ENCODE measurements at places on chromosomes 12 and 14.

- DNase-seq = no peak
Observed at GRCh38 chr12:131749618-131750315, 38.9 kb downstream of the SFSWAP start.

- no peak for DNase-seq
Observed at GRCh38 chr14:103393070-103393469, 7.9 kb downstream of the MARK3 start.

DNA sequence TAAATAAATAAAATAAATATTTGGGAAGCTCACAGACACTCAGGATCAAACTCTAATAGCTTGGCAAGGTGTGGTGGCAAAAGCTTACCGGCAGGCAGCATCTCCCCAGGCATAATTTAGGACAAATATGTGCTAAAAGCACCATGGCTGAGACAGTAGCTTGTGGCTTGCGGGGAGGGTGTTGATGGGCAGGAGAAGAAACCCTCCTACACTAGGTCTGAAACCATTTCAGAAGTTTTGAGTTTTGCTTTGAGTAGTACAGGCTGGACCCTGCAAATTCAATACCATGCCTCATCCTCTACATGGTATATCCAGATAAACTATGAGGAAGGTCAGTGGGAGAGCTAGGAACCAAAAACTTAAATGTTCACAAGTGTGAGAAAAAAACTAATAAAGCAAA, 33.1 kb downstream of the MAP3K9 start:
- no peak for DNase-seq

GRCh38 chr12:130205495-130205894, 43.2 kb downstream of the FZD10 start:
- DNase-seq = no peak

GRCh38 chr12:129067491-129067890, 214.2 kb downstream of the GLT1D1 start:
- DNase-seq = no peak

- DNase-seq = no peak
Observed at GRCh38 chr14:53110096-53110495, 43.0 kb downstream of the DDHD1 start.

DNA sequence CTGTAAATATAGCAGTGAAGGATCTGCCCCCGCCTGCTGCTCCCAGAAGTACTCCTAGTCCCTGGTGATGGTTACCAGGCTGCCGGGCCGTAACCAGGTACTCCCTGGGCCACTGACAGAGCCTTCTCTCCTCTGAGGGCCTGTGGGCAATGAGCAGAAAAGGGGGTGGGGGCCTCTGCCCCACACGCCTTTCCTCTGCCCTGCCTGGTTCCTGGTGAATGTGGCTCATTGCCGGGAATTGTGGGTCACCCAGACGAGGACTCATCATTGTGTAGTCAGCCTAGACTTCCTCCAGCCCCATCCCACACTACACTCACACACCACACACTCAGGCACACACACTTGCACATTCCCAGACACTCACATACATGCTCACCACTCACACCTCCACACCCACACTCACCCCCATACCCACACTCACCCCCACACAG, 35.7 kb upstream of the ACTN1 start:
- DNase-seq = no peak

- DNase-seq = no peak
Observed at GRCh38 chr12:32163596-32163995, 56.9 kb downstream of the BICD1 start.

- DNase-seq = no peak
Observed at GRCh38 chr14:67618617-67619063, 1.1 kb upstream of the ARG2 start.

DNA sequence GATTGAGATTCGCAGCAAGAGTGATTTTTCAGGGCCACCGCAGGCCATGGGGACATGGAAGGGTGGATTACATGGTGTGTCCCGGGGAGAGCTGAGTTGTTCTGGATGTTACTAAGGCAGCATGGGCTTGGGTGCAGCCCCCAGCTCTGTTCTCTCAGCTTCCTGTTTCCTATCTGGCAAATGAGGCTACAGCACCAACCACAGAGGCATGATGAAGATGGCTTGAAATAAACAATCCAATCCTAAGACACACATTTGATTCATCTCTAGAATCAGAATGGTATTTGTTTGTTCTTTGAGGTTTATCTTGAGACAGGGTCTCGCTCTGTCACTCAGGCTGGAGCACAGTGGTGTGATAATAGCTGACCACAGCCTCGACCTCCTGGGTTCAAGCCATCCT, 21.6 kb downstream of the GLTP start:
- DNase-seq = no peak

DNA sequence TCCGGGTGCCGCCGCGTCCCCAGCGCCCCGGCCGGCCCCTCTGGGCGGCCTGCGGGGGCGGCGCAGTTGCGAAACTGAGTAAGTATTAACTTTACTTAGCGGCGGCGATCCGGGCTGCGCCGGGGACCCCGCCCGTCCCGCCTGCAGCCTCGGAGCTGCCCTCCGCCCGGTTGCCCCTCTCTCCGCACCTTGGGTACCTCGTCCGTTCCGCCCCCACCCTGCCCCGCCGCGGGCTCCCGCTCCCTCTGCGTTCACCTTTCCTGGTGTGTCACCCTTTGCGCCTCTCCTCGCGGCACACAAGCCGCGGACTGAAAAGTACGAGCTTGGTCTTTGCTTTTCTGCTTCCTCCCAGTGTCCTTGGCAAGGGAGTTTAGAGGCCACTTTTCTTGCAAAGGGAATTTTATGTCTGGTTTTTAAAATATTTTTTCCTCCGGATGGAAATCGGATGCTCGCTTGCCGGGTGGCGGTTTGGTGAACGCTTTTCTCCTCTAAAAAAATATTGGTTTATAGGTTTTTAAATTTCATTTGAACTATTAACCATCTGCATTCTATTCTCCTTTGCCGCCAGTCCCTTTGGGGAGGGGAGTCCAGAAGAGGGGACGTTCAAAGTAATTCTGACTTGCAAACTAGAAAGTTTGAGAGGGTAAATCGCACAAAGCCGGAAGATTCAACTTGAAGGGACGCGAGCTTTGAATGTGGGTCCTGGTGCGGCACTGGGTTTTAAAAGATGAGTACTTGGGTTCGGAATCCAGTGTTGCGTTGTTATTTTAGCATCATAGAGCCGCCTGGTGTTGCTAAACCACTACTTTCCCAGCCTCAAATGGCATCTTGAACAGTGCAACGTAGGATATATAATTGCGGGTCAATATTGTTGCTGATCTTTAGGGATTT, 834 bp downstream of the RASSF8 start:
- peak; percentile 60 for DNase-seq

GRCh38 chr12:12018454-12018853, 52.3 kb upstream of the BCL2L14 start:
- DNase-seq = no peak

GRCh38 chr12:76820888-76821482, 57.1 kb downstream of the ZDHHC17 start:
- DNase-seq = no peak

GRCh38 chr14:98173305-98173704, 1098.7 kb downstream of the BCL11B start:
- DNase-seq = no peak

GRCh38 chr14:59055439-59056045, 132.9 kb upstream of the DAAM1 start:
- no peak for DNase-seq

DNA sequence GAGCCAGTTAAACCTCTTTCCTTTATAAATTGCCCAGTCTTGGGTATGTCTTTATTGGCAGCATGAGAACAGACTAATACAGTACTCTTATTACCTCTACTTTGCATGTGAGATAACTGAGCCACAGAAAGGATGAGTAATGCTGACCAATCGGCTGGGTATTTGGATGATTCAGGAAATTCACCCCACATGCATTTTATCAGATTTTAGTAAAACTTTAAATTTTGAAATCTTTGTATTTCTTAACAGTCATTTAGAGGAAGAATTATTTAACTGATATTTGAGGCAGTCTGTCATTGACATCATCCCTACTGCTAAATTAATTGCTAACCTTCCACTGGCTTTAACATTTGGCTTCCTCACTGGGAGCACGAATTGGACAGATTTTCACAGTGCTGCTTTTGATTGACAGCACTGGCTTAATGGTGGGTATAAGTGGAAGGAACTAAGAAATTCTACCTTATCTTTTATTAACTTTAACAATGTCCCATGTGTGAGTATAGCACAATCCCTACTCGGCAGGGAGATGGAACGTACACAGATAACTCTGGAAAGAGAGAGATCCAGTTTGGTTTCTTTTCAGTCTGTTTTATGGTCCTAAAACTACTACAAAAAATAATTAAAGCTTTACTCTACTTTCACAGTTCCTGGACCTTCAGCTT, 261.0 kb downstream of the DACT1 start:
- DNase-seq = no peak

GRCh38 chr12:49868449-49868848, 25.5 kb upstream of the BCDIN3D start:
- DNase-seq = no peak

DNA sequence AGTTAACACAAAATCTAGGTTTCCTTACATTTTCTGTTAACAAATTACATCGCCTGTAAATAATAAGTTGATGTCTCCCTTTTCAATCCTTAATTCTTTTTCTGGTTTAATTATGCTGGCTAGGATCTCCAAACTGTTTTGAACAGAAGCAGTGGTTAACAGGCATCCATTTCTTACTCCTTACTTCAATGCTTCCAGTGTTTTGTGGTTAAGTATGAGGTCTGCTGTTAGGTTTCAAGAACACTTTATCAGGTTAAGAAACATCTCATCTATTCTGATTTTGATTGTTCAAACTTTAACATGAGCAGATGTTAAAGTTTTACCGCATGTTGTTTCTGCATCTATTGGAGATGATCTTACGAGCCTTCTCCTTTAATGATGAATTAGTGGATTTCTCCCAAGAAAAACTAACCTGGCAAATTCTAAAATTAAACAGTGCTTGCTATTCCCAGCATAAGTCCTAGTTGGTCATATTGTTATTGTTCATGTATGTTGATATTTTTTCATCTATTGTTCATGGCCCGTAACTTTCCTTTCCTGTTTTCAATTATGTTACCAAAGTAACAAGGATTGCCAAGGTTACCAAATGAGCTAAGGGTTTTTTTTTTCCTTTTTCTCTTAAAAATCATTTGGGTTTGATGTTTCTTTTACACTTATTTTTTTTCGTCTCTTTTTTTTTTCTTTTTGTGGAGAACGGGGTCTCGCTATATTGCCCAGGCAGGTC, 33.4 kb downstream of the POLE start:
- DNase-seq = no peak

- DNase-seq = no peak
Observed at GRCh38 chr14:36405589-36406274, 85.3 kb upstream of the MBIP start.

Measured in tibial nerve (tissue), 4 donors.